Stimulated activated CD8-positive, alpha-beta memory T cell treated with anti-CD3 and anti-CD28 coated beads, Interleukin-12 subunit alpha, Interleukin-12 subunit beta, amount 100 ng/mL, for 1 hour (primary cell): ENCODE measurements at places on chromosomes 1 and 21.

GRCh38 chr1:177333936-177334595, 163.3 kb downstream of the BRINP2 start:
- DNase-seq: no peak

GRCh38 chr1:62687903-62688686, at the start of gene DOCK7:
DOCK7 (minus strand) TSS chr1:62688386; CDS start chr1:62688264, 122 bp downstream.
- no peak for DNase-seq

GRCh38 chr1:22870201-22870871, 102.3 kb downstream of the LACTBL1 start:
- no peak for DNase-seq

DNA sequence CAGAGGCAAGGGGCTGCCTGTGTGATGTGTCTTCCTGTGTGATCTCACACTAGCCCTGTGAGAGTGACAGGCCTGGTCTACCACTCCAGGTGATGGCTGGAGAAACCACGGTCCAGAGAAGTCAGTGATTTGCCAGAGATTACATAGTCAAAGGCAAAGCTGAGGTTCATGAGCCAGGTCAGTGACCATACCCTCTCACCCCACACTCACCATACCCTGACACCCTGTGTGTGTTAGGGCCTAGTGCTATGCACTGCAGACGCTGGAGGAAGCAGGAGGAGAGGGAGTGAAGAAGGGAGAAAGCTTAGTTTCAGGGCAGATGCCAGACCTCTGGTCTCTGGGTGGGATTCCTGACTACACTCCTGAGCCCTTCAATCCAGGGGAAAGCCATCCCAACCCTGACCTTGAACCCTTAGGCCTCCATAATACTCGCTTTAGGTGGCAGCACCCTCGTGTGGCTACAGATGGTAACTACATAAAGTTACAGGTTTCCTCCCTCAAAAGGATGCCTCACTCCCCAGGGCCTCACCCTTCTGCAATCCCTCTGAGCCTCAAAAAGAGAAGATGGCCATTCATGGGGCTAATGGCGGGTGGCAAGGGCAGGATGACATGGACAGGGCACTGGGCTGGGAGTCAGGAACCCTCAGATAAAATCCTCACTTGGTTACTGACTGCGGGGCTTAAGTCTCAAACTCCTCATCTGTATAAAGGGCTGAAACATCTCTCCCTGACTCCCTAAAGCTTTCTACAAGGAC, 20.8 kb upstream of the SDC3 start:
- DNase-seq: no peak

GRCh38 chr1:154769193-154769895, 100.7 kb downstream of the KCNN3 start:
- DNase-seq: no peak

DNA sequence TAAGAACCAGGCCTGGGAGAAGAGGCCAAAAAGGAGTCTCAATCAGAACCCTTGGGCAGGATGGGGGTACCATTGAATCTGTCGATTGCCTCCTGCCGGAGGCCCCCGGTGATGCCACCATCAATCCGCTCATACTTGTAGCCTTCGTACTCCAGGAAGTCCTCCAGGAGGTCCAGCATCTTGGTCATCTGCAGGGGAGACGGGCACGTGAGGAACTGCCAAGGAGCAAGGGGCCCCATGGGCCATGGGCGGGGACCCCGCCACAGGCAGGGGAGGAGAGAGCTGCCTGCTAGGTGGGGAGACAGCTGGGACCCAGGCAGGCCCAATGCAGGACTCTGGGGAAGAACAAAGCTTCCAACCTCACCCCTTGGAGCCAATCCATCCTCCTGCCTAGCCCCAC, 48.6 kb downstream of the CHD5 start:
- no peak for DNase-seq

GRCh38 chr1:199151634-199152425, 513.0 kb downstream of the PTPRC start:
- DNase-seq: no peak

DNA sequence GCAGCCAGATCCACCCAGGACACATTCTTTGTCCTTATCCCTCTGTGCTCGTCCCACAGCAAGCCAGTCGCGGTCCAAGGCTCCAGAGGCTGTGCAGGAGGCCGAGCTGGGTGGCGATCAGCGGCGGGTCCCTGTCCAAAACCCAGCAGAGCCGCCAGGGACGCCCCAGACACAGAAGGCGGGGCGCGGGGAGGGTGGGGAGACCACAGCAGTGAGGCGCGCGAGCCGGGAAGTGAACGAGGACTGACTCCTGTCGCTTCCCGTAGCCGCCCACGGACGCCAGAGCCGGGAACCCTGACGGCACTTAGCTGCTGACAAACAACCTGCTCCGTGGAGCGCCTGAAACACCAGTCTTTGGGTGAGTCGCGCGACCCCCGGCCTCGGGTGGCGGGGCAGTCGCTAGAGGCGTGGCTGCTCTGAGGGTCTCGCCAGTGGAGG, at the start of gene LGALS8:
LGALS8 (plus strand) TSS at position 279 of the 438 bp plus-strand sequence. CDS start 2,089 bp downstream, outside the sequence.
- peak; percentile 80 for DNase-seq

GRCh38 chr21:25750085-25750484, 15.3 kb downstream of the GABPA start:
- DNase-seq: no peak

GRCh38 chr1:181818459-181818858, 243.1 kb downstream of the ZNF648 start:
- no peak for DNase-seq

- no peak for DNase-seq
Observed at GRCh38 chr1:65393347-65393746, 27.1 kb upstream of the LEPR start.

DNA sequence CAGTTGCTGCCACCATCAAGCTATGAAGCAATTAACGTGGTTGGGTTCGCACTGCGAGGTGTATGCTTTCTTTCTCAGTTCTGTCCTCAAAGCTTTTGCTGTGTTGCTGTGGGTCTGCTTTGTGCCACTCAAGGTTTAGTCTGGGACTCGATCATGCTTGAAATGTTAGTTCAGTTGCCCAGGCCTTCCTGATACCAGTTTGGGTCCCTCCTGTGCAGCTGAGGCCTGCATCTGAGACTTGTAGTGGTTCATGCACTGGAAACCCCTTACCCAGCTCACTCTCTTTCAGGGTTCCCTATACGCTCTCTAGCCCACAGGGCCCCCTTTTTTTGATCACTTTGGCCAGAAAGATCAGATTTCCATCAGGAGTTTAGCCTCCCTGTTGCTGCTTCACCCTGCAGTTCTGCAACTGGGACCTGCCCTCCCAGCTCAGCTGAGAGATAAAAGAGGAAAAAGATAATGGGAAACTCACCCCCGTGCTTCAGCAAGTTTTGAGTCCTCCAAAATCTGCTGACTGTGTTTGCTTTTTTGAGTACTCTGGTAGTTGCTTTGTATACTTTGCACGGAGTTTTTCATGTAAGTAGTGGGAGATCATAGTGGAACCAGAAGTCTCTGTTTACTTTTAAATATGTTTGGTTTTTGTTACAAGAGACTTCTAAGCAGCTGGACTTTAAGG, 317.0 kb downstream of the HHAT start:
- DNase-seq: no peak

GRCh38 chr1:53811414-53811851, 26.7 kb downstream of the NDC1 start:
- no peak for DNase-seq
